ENCODE measurements at places on chromosomes 2 and 18. TPM values are rescaled to one million over a fixed set of nuclear protein-coding genes. Genes with fewer than 3 reads are reported as not detected.

Gene RIT2
- total RNA-seq = not detected

DNA sequence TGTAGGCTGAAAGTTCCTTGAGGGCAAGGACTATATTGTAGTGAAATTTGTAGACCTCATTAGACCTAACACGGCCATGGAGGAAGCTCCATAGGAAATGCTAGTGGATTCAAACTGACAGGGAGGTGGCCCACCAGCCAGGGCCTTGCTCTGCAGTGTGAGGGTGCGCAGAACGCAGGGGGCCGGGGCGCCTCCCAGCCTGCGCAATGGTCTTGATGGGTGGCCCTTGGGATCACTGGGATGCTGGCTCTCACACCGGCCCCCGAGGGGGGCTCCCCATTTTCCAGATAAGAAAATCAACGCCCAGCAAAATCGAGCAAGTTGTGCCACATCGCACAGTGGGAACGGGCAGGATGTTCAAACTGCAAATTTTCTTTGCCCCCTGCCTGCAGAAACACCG is 655.4 kb downstream of the GALR1 start:
- H3K4me1 ChIP-seq = no peaks in the 10 kb centered on the region
- no peak for DNase-seq
- H3K36me3 ChIP-seq = no peaks in the 10 kb centered on the region
- H3K27ac ChIP-seq = no peak overlapping the region
- no peaks in the 10 kb centered on the region for H3K27me3 ChIP-seq
- no peak overlapping the region for H3K4me3 ChIP-seq

DNA sequence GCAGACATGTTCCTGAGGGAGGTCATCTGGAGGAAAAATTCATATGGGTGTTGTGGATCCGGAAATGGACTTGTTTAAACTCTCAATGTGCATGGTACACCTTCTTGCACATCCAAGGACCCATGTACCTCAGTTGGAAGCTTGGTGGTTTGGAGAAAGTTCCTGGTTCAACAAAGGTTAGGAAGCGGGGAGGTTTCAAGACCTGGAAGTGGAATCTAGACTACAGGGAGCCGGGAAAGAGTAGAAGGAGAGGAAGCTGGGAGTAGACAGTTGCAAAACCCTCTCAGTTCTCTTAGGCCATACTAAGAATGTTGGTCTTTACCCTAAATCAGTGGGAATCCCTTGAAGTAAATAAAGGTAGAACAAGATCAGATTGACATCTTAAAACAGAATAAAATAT is 209.8 kb upstream of the SPOPL start:
- DNase-seq = no peak
- H3K27me3 ChIP-seq = no peaks in the 10 kb centered on the region
- no peaks in the 10 kb centered on the region for H3K4me1 ChIP-seq
- no peak overlapping the region for H3K4me3 ChIP-seq

Gene DYSF
- 28.8 TPM for total RNA-seq
